ENCODE measurements at places on chromosomes 11 and 22.

- no peak for DNase-seq
Observed at GRCh38 chr11:25949918-25950317, 382.0 kb upstream of the ANO3 start.

- no peak for DNase-seq
Observed at GRCh38 chr11:83543706-83544439, 257.7 kb upstream of the CCDC90B start.

GRCh38 chr22:17772958-17773605, 1.2 kb downstream of the BID start:
- DNase-seq = no peak

DNA sequence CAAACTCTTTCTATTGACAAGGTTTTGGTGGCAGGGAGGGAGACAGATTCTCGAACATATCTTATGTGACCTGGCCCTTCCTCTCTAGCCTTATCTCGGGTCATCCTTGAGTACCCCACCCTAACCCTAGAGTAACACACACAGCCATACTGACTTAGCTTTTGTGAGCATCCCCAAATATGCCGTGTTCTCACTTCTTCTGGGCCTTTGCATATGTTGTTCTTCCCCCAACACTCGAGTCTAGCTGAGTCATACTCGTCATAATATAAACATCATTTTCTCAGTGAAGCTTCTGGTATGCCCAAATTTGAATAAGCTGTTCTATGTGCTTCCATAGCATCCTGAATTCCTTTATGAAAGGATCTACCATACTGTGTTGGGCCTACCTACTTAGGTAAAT, 8.0 kb downstream of the TTC17 start:
- DNase-seq = no peak

- DNase-seq = no peak
Observed at GRCh38 chr22:39962071-39962470, 1.9 kb downstream of the TMA7B start.

GRCh38 chr22:36232715-36233401, 6.5 kb downstream of the APOL2 start:
- DNase-seq = no peak

GRCh38 chr11:83971063-83971462, 684.9 kb upstream of the CCDC90B start:
- DNase-seq = no peak

DNA sequence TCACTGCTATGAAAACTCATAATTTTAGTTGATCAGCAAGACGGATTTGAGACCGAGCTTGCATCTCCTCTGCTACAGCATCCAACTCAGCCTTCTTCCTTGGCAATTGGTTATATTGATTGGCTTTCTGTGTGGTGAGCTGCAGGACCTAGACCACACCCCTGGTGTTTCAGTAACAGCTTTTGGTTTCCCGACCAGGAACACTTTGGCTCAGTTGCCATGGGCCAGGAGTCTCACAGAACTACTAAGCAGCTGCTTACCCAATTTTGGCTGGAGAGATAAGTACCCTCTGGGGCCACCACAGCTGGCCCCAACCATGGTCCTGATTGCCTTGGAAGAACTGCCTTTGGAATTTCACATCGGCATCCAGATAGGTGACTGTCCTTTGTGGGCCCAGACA, at the start of gene GLYATL1:
Gene GLYATL1, plus strand, starts transcription at position 212 of the 400 bp plus-strand sequence. CDS start 7,600 bp downstream, outside the sequence.
- no peak for DNase-seq

GRCh38 chr22:37501610-37502341, 15.6 kb upstream of the MFNG start:
- no peak for DNase-seq

DNA sequence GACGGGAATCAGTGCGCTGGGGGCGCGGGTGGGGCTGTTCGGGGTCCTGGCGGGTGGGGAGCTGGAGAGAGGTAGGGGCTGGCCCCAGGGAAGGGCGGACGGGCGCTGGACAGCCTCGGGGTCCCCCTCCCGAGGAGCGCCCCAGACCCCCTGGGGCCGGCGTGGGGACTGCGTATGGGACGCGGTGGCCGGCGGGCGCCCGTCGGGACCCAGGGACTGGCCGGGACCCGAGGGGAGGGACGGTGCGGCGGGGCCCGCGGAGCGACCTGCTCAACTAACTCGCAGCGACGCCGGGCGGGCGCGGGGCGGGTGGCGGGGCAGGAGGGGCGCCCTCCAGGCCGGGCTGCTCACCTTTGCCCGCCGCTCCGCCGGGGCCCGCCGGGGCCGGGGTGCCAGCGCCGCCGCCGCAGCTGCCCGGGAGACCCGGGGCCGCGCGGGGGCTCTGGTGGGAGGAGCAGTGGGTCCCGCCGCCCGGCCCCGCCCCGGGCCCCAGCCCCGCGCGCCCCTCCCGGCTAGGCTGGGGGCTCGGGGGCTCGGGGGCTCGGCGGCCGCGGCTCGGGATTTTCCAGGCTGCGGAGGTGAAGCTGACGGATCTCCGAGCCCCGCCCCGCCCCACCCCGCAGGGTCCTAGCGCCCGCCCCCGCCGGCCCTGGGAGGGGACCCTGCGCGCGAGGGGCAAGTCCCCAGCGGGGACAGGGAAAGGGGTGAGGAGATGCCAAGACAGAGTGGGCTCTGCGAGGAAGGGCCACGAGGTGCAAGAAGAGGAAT, 12.3 kb downstream of the STARD10 start:
- DNase-seq = no peak

GRCh38 chr11:61719978-61720377, 32.5 kb upstream of the MYRF start:
- no peak for DNase-seq

- DNase-seq = no peak
Observed at GRCh38 chr22:36027579-36027934, 1.1 kb downstream of the RBFOX2 start.

DNA sequence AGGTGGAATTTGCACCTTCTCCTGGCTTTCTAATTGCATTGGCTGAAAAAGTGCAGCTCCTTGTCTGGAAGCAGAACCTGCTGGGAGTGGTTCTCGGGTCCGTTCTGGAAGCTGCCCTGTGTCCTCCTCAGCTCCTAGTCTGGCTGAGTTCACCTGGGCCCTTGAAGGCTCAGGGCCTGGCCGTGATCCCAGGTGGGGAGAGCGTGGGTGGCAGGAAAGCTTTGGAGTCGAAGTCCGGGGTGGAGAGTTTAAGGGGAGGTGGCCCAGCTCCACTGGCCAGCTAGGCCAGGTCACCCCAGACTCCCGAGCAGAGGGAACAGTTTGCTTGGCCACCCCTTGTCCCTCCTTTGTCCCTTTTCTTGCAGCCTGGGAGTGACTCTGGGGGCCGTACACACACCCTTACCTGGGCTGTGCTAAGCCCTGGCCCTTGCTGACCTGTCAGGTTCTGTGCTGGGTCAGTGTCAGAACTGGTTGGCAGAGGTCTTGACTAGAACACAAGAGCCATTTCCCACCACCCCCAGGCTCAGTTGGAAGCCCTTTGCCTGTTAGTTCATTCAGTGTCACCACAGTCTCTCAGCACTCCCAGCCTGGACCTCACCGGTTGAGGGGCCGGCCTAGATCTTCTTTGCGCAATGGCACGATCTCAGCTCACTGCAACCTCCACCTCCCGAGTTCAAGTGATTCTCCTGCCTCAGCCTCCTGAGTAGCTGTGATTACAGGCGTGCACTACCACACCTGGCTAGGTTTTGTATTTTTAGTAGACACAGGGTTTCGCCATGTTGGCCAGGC, 37.3 kb downstream of the LRP5 start:
- DNase-seq = no peak

- DNase-seq = no peak
Observed at GRCh38 chr11:106001304-106002012, 20.6 kb downstream of the MSANTD4 start.

- no peak for DNase-seq
Observed at GRCh38 chr11:70662691-70663098, 264.4 kb downstream of the CTTN start.

GRCh38 chr22:43385770-43386641, 25.8 kb upstream of the MPPED1 start:
- DNase-seq = no peak

DNA sequence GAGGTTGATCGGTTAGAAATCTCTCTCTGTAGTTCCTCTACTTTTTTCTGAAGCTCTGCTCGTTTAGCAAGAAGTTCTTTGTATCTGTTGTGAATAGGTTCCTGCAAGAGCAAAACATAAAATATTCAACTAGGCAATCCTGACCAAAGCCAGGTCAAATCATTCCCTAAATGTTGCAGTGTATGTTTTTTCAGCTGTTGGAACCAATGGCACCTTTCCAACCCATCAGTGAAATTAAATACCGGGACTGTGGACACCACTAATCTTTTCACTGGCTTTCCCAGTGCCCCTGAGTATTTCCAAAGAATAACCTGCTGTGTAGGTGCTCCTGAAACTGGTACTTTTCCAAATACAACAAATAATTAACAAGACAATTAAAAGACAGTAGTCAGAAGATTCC, 45.1 kb downstream of the CEP57 start:
- DNase-seq = no peak

DNA sequence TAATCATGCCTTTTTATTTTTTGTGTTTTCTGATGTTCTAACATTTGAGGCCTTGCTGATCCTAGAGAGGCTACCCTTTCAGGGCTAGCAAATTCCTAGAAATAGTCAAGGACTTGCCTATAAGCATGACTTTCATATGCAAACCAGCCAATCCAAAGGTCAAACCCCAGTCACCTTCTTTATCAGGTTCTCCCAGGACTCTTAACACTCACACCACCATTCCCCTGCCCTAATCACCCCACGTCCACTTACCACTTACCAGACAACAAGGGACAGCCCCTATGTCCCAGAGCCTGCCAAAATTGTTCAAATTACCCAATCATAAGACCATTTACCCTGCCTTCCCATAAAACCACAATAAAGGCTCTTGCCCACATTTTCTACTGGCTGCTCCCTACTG, 1339.8 kb downstream of the LRRC4C start:
- no peak for DNase-seq

GRCh38 chr11:66080055-66080817, 10.2 kb downstream of the PACS1 start:
- DNase-seq = no peak

GRCh38 chr22:30182815-30183214, 63.7 kb downstream of the LIF start:
- no peak for DNase-seq

DNA sequence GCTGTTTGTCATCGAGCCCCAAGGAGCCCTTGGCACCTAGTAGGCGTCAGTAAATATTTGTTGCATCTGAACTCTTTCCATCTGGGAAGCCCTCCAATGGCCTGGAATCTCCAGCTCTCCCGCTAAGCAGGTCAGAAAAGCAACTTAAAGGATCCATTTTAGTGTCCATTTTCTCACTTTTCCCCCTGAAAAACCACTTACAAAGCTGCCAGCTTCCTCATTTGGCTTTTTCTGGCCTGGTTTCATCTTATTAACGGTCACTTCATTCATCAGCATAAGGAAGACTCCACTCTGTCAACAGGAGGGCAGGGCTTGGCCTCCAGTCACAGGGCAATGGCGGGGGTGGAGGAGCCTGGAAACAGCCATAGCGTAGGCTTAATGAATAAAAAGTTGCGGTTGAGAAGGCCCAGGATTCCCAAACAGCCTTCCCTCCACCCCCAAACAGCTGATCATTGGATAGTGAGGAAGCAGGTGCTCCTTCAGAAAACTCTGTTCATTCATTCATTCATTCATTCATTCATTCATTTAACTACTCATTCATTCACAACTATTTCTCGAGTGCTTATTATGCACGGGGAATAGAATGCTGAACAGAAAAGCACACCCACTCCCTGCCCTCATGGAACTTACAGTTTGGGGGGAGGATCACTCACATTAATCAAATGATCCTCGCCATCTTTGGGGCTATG, 104.5 kb upstream of the RCN1 start:
- no peak for DNase-seq

GRCh38 chr22:39369586-39369985, 19.8 kb downstream of the SYNGR1 start:
- DNase-seq = no peak

DNA sequence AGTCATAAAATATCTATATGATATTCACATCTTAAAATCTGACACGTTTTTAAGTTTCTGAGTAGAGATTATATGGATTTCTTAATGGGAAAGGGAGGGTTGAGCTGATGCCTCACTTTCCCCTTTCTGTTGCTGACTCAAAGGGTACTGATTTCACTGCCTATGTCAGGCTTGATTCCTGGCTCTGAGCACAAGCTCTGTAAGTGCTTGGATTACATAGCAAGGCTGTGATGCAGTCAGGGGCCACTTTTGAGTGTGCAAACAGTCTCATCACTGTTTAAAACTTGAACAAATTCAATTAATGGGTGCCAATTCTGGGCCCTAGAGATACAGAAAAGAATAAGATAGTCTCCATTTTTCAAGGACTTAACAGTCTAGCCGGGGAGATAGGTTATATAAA, 14.4 kb downstream of the ATXN10 start:
- DNase-seq = no peak

DNA sequence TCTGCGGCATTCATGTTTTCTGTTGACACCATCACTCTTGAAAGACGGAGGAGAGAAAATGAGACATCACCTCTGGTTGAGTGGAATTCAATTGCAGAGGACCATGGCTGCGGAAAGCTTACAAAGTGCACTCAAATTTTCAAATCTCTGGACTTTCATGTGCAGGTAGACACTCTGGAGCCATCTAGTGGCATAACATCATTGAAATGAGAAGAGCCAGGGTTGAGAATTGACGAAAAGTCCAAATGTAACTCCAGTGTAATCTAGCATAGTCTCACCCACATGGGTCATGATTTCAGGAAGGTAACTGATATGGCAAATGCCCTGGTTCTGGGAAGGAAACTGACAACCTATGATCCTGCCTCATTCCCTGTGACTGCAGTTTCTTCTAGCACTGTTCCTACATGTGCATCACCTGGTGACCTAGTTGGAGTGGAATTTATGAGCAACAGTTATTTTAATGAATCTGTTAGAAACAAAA, 687.8 kb downstream of the KCNA4 start:
- peak; percentile 23 for DNase-seq

GRCh38 chr11:29685361-29685760, 331.5 kb downstream of the KCNA4 start:
- no peak for DNase-seq

DNA sequence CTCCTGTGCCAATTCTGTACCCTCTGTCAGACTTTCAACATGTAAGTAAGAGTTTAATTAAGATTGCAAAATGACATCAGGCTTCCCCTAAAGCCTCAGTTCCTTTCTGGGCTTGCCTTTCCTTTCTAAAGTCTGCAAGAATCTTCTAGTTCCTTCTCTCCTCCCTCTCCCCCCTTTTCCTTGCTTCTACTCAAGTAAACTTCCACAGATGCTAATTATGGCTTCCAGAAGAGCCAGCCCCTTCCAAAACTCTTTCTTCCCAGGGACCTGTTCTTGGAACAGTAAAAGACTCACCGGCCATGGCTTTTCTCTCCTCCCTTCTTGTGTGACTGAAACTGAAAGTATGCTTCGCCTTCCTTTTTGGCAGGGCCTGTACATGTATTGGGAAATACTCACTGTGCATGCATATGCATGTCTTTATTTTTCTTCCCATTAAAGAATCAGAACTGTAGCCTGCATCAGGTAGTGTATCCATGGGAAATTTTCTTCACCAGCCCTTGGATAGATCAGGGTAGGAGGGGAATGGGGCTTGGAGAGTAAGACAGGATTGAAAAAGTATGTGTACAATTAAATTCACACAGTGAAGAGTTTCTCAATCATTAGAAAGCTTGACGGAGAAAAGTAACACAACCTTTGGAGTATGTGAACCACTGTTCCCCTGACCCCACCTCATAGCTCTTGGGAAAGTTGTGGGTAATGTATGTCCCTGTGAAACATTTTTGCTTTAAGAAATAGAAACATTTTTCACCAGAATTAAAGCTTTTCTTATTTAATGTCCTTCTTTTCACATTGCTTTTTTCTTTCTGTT, at the start of gene CASP1:
Gene CASP1, minus strand, starts transcription at position 332 of the 808 bp plus-strand sequence. Its CDS starts 31 bp downstream, at position 301.
- DNase-seq = no peak

GRCh38 chr11:64436000-64436399, 77.0 kb downstream of the RPS6KA4 start:
- DNase-seq = no peak

GRCh38 chr11:20464518-20464917, 77.0 kb downstream of the PRMT3 start:
- no peak for DNase-seq

GRCh38 chr11:119376197-119376847, 5.2 kb downstream of the USP2 start:
- DNase-seq = peak; percentile 77
